Fibroblast of skin of right biceps (primary cell): ENCODE measurements at places on chromosomes 5 and 9.

DNA sequence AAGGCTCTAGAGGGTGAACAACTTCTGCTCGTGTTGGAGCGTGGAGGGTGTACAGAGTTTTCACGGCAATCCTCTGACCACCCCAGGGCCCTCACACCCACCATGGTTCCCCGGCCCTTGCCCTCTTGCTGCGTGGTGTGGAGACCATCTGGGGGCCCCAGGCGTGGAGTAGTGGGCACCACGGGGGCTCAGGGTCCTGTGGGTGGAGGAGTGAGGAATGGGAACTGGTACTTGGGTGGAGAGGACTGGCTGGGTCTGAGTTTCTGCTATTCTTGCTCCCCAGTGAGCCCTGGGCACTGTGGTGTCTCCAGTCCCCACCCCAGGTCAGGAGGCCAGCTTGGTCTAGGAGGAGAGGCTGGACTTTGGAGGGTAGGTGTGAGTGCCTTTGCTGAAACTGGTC lies 21.9 kb upstream of the TRIM52 start:
- no peak for DNase-seq

DNA sequence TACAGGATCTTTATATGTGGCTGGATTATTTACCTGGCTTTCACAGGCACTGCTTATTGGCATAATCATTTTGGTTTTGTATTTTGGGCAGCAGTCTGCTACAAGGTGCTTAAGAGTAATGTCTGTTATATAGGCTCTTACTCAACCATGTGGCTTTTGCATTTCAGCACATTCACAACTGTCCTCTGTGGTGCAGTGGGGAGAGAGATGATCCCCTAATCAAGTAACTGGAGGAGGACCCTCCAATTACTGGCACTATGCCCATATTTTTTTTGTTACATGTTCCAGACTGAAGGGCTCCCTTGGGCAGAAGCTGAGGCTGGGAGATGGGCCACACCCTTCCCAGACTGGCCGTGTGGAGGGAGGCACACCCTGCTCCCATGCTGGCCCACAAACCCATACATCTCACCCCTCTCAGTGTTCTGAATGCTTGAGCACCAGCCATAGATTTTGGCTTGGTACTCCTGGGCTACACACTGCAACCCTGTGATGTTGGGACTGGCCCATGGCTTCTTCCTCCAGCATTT lies 173.5 kb downstream of the FAM174A start:
- no peak for DNase-seq

- DNase-seq: no peak
Measured at GRCh38 chr9:124675261-124676158, 95.6 kb downstream of the NR6A1 start.

DNA sequence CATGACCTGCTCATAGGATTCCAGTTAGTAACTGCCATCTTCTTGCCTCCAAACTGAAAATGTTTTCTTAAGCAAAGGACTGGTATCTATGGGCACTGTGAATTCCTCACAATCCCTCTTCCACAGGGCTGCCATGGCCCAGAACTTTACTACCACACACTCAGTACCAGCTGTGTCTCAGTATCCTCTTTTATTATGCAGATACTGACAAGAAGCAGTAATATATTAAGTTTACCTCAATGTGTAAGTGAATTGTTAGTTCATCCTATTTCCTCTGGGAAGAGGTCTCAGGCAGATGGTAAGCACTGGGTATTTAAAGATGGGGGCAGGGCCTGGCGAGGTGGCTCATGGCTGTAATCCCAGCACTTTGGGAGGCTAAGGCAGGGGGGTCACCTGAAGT lies 320.8 kb upstream of the RFX3 start:
- no peak for DNase-seq

DNA sequence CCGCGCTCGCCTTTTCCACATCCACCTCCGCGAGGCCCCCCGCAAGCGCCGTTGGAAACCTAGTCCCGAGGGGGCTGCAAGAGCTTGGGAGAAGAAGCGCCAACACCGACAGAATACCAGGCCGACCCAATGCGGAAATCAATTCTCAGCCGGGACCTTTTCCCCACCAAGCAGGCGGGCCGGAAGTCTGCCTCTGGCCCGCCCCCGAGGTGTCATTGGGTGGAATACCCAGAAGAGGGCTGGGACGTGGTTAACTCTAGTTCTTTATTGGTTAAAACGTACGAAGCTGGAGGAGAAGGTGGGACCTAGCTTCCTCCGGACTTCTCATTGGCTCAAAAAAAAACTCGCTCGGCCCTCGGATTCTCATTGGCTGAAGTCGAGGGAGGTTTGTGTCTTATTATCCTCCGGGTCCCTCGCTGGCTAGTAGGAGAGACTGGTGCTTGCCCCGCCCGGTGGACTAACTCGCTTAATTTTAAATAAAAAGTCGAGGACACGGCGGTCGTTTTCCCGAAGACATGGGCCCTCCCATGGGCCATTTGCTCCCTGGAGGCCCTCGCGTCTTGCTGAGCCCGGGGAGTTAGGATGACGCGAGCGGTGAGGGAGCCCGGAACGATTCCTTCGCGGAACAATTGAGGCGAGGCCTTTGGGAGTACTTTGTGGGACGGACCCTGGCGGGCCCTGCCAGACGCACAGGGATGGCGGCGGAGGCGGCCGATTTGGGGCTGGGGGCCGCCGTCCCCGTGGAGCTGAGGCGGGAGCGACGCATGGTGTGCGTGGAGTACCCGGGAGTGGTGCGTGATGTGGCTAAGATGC lies at the start of gene GTF3C5:
Gene GTF3C5, plus strand, starts transcription at position 681 of the 813 bp plus-strand sequence. Its CDS starts 15 bp downstream, at position 696.
- DNase-seq: peak; percentile 100

DNA sequence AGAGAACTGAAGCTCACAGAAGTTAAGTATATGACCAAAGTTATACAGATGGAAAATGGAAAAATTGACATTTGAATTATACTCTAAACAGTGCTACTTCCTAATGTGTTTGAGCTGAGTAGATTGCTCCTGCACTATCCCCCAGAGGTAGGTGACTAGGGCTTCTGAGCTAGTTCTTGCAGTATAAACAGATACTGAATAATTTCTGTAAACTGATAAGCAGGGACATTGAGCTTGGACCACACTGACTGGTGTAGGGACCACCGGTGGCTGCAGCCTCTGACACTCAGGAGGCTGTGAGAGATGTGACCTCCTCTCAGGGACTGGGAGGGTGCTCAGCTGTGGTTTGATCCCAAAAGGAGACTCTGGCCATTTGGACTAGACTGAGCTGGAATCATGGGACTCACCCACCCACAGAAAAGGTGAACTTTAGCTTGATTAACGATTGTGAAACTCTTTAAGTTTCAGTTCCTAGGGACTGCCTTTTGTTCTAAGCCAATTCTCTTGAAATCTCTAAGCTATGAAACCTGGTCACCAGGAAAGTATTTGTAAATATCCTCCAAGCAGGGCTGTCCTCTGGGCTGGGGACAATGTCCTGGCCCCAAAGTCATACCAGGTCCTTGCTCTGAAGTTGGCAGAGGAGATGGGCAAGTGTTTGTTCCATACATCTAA lies 291.5 kb downstream of the SEC61B start:
- no peak for DNase-seq

DNA sequence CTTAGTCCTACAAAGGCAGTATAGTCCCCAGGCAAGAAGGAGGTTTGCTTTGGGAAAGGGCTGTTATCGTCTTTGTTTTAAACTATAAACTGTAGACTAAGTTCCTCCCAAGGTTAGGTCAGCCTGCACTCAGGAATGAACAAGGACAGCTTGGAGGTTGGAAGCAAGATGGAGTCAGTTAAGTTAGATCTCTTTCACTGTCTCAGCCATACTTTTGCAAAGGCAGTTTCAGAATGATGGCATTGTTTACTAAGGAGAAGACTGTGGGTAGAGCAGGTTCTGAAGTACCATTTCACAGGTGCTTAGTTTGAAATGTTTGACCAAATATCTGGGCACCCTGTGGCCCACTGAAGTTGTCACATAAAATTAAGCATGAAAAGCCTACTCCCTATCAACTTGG lies 19.4 kb downstream of the SNX24 start:
- DNase-seq: no peak
